Naive thymus-derived CD4-positive, alpha-beta T cell (primary cell): ENCODE measurements at places on chromosomes 7 and 10. TPM values are rescaled to one million over a fixed set of nuclear protein-coding genes. Genes with fewer than 3 reads are reported as not detected.

DNA sequence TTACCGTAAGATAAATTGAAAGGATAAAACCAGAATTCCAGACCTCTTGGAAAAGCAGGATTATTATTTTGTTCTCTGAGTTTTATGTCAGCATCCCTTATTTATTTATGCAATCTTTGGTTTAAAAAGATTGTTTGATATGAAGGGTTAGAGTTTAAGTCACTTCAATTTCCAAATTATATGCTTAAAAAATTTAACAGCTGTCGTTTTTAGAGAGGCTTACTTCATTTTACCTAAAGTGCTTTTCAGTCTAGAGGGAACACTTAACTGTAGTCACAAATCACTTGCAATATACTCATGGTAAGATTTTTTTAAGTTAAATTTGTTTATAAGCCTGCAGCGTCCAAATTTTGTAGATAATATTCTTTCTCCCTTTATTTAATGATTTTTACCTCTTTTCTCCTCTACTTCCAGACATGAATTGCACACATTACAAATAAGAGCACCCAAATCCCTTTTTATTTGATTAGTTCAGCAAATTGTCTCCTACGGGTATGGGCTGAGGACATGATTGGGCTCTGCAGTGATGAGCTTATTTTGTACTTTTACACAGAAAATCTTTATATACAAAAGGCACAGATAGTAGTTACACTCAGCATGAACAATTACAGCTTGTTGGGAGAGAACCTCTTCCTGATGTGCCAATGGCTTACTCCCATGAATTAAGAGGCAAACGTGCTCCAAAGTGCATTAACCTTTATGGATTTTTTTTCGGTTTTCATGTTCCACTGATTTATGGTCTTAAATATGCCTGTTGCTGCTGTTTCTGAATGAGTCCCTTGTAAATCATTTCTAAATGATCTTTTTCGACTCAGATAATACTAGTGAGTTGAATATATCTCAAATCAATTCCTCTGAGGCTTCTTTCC lies 319.3 kb upstream of the LRGUK start:
- H3K27ac ChIP-seq: no peak overlapping the region
- no peak for DNase-seq
- H3K4me3 ChIP-seq: no peak overlapping the region
- no peaks in the 10 kb centered on the region for H3K36me3 ChIP-seq
- H3K4me1 ChIP-seq: no peaks in the 10 kb centered on the region

Gene ELFN1
- total RNA-seq: not detected

DNA sequence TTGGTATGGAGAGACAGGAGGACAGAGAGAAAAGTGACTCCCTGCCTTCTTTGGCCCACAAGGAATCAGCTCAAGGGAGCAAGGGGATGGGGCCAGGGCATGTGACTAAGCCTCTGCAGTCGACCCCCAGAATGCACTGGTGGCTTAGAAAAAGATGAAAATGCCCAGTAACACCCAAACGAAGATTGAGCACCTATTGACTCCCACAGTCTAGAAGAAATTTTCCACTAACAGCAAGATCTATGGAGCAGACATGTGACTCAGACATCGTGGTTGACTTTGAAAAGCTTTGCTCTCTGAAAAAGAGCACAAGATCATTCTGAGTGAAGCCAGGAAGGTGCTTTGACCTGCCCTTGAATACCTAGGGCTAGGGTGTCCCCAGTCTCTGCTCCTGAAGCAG lies 586.0 kb downstream of the CALN1 start:
- no peaks in the 10 kb centered on the region for H3K36me3 ChIP-seq
- no peak overlapping the region for H3K27ac ChIP-seq
- no peak overlapping the region for H3K4me3 ChIP-seq
- H3K27me3 ChIP-seq: no peaks in the 10 kb centered on the region
- no peaks in the 10 kb centered on the region for H3K4me1 ChIP-seq

Gene GRM3
- total RNA-seq: not detected

DNA sequence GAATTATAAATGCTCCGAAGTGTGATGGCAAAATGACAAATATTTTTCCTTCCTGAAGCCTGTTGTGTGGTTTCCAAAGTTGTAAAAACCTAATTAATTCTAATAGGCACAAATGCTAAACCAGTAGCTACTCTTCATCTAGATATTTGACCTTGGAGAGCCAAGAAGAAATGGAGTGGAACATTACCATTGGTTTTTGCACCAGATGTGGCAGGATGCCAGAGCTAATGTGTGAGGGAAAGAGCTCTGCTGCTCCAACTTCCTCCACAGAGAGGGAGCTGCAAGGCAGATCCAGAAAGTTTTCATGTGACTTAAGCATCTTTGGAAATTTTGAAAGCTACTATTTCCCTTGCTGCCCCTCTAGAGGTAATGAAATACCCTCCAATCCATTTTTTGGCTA lies 65.1 kb upstream of the HPS1 start:
- H3K27ac ChIP-seq: no peak overlapping the region
- H3K27me3 ChIP-seq: no peaks in the 10 kb centered on the region
- DNase-seq: no peak
- no peak overlapping the region for H3K4me3 ChIP-seq

DNA sequence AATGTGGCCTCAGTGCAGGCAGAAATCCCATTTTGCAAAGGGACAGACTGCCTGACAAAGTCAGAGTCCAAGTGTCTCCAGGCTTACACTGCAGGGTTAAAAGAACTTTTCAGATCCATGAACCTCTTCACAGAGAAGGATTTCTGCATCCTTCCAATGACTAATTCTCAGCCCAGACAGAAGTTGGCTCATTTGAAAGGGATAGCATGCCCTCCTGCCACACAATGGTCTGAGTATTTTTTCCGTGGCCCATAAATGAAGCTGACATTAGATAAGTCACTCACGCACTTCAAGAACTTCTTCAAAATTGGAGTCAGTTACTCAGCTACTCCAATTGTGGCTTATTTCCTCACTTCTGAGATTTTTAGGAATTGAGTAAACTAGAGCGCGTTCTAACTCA lies 170.2 kb downstream of the PLXNA4 start:
- no peak overlapping the region for H3K27ac ChIP-seq
- H3K36me3 ChIP-seq: no peaks in the 10 kb centered on the region
- H3K4me3 ChIP-seq: no peak overlapping the region
- H3K27me3 ChIP-seq: no peaks in the 10 kb centered on the region
- H3K4me1 ChIP-seq: no peaks in the 10 kb centered on the region

- H3K4me3 ChIP-seq: no peak overlapping the region
- no peak for DNase-seq
- peaks cover 99% of the 10 kb centered on the region for H3K36me3 ChIP-seq
- no peaks in the 10 kb centered on the region for H3K4me1 ChIP-seq
- H3K27me3 ChIP-seq: no peaks in the 10 kb centered on the region
Observed at GRCh38 chr7:98970805-98971204, 92.5 kb downstream of the TRRAP start.

DNA sequence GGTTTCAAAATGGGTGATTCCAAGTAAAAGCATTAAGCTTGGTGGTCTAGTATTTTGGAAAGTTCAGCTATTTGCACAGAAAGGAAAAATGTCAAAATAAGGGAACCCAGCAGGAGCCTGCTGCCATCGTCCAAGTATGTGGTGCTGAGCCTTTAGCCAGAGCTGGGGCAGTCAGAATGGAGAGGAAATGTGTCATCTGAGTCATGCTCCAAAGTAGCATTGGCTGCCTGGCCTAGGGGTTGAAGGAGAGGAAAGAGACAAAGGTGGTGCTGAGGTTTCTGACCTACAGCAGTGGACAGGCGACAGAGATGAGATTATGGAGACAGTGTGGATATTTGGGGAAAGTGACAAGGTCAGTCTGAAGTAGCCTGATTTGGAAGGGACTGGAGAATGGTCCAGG lies 103.9 kb downstream of the PLCE1 start:
- no peak for DNase-seq
- no peak overlapping the region for H3K4me3 ChIP-seq
- no peaks in the 10 kb centered on the region for H3K27me3 ChIP-seq
- no peak overlapping the region for H3K27ac ChIP-seq
- no peaks in the 10 kb centered on the region for H3K36me3 ChIP-seq
- H3K4me1 ChIP-seq: no peaks in the 10 kb centered on the region

GRCh38 chr7:150442811-150443210 lies 7.6 kb upstream of the GIMAP8 start:
- no peak overlapping the region for H3K4me3 ChIP-seq
- H3K4me1 ChIP-seq: peaks cover 9% of the 10 kb centered on the region
- DNase-seq: no peak
- H3K27ac ChIP-seq: no peak overlapping the region

GRCh38 chr7:6250364-6250833 lies 22.0 kb downstream of the CYTH3 start:
- no peaks in the 10 kb centered on the region for H3K36me3 ChIP-seq
- H3K27me3 ChIP-seq: no peaks in the 10 kb centered on the region
- no peak for DNase-seq
- no peaks in the 10 kb centered on the region for H3K4me1 ChIP-seq
- H3K4me3 ChIP-seq: no peak overlapping the region
- H3K27ac ChIP-seq: no peak overlapping the region

DNA sequence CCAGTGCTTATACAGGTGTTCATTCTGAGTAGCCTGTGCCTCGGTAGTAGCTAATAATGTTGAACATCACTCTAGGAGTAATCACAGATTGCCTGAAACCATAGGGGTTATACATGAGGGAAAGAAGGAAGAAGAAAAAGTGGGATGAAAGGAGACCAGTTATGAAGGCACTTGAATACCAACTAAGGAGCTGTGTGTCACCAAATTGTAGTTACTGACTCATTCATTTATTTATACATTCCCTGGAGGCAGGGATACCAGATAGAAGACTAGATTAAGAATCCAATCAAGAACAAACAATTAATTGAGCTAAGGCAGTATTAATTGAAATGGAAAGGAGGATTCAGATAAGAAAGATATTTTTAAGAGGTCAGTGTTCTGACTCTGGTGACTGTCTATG lies 129.6 kb upstream of the PRPS1L1 start:
- H3K27me3 ChIP-seq: no peaks in the 10 kb centered on the region
- no peak for DNase-seq
- H3K36me3 ChIP-seq: no peaks in the 10 kb centered on the region
- H3K4me1 ChIP-seq: no peaks in the 10 kb centered on the region
- no peak overlapping the region for H3K4me3 ChIP-seq

GRCh38 chr10:15856328-15857015 lies 3.8 kb downstream of the MINDY3 start:
- peaks cover 10% of the 10 kb centered on the region for H3K4me1 ChIP-seq
- no peak for DNase-seq
- H3K4me3 ChIP-seq: no peak overlapping the region
- H3K27ac ChIP-seq: no peak overlapping the region

Gene RINT1
- 22.9 and 23.0 TPM in 2 replicates for total RNA-seq
